ENCODE measurements at places on chromosomes 7 and 10.

- DNase-seq, result no peak
These were observed 122.2 kb downstream of the MPP7 start for GRCh38 chr10:28180654-28181053.

DNA sequence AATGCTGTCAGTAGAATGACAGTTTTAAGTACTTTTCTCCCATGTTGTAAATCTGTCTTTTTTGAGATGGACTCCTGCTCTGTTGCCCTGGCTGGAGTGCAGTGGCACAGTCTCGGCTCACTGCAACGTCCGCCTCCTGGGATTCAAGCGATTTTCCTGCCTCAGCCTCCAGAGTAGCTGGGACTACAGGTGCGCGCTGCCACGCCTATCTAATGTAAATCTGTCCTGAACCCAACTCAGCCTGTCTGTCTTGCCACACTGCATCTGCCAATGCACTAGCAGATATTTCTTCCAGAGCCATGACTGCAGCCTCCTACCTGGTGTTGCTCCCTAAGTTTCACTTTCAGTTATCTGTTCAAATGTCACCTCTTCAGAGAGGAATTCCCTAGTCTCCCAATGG is 264.1 kb downstream of the PHF14 start:
- DNase-seq, result no peak

GRCh38 chr10:132906836-132907235 is 35.5 kb downstream of the CFAP46 start:
- no peak for DNase-seq

DNA sequence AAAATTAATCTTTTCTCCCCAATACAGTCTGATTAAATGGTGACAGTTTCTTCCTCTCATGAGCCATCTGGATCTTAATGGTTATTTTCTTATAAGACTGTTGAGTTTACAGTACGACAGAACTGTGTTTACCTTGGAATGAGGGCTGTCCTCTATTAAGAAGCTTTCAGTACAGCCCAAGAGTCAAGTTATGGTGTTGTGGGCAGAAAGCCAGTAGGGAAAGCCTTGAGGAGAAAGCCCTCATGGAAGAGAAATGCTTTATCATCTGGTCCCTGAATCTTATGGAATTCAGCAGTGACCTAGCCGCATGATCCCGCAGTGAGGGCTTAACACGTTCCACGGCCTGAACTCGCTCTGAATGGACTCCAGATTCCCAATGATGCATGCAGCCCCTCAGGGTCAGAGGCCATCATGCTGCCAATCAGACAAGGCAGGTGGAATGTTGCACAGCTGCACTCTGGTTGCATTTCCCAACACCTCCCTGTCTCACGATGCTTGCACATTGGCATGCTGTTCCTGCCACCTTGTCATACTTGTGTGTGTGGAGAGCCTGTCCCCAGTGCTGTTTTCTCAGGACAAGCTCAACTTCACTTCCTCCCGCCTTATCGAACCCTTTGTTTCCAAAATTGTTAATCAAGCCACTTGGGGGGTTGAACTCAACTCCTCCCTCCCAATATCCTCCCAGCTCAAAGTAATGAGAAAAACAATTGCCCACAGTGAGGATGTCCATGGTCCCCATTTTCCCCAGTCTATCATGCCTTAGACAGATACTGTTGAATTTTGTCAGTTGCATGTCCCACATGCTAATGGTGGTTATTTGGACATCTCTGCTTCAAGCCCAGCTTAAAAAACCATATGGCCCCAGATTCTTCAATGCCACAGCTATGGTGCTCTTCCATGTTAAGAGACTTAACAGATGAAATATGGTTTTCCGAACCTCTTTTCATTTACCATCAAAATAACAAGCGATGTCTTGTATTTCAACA is 211.1 kb upstream of the TCF7L2 start:
- peak; percentile 36 for DNase-seq

- no peak for DNase-seq
These were observed 57.6 kb downstream of the MEOX2 start for GRCh38 chr7:15628876-15629275.

GRCh38 chr7:108071551-108071950 is 58.6 kb downstream of the LAMB4 start:
- DNase-seq, result no peak

GRCh38 chr7:24665564-24666294 is 91.5 kb downstream of the GSDME start:
- DNase-seq, result peak; percentile 62

- DNase-seq, result no peak
These were observed 318.0 kb downstream of the PAXIP1 start for GRCh38 chr7:154684666-154685563.

DNA sequence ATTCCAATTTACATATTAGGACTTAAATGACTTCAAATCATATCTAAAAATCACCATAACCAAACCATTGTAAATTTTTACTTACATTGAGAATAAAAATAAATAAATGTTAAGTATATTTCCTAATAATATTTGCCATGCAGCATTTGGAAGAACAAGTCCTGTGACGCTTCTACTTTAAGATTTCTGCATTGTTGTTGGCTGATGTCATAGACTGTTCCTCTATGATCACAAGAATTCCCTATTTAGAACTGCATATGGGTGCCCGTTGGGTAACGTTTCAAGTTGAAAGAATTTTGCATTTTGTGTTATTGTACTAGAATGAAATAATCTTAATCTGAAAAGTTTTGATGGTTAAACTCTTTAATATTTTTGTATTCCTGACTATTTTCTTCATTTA is 5.1 kb upstream of the ITGB1 start:
- DNase-seq, result peak; percentile 81

- no peak for DNase-seq
These were observed 2.2 kb downstream of the IRF5 start for GRCh38 chr7:128939861-128940410.

- peak; percentile 74 for DNase-seq
These were observed 374.8 kb downstream of the INHBA start for GRCh38 chr7:41328131-41328530.

GRCh38 chr10:74824184-74824899 is 2.1 kb upstream of the KAT6B start:
- DNase-seq, result no peak

DNA sequence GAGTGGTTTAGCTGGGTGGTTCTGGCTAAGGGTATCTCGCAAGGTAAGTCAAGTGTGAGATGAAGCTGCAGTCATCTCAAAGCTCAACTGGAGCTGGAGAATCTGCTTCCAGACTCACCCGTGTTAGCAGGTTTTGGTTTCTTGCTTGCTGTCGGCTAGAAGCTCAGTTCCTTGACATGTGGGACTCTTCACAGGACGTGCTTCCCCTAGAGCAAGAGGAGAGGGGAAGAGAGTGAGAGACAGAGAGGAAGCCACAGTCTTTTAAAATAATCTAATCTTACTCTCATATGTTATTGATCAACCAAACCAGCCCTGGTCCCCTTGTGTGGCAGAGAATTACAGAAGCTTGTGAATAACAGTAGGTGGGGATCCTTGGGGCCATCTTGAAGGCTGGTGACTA is 199.5 kb downstream of the REEP3 start:
- DNase-seq, result no peak

GRCh38 chr10:99555825-99556523 is 23.2 kb downstream of the NKX2-3 start:
- no peak for DNase-seq

- DNase-seq, result peak; percentile 14
These were observed 29.0 kb upstream of the CCNY start for GRCh38 chr10:35307297-35307696.

- DNase-seq, result peak; percentile 11
These were observed 115.4 kb downstream of the MLLT10 start for GRCh38 chr10:21649454-21649872.

DNA sequence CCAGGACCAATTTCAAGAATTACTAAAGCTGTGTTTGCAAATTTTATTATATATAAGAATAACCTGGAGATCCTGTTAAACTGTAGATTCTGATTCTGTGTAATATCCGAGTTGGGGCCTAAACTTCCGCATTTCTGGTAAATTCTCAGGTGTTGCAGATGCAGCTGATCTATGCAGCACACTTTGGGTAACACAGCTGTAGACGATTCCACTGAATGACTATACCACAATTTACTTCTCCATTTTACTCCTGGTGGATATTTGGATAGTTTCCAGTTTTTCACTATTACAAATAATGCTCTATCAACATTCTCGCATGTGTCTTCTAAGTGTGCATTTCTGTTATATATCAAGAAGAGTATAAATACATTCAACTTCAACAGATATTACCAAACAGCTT is 7.5 kb downstream of the GDI2 start:
- no peak for DNase-seq

GRCh38 chr7:113912876-113913275 is 5.9 kb downstream of the PPP1R3A start:
- no peak for DNase-seq

- peak; percentile 62 for DNase-seq
These were observed 103.0 kb downstream of the PTEN start for GRCh38 chr10:87966459-87966858.

DNA sequence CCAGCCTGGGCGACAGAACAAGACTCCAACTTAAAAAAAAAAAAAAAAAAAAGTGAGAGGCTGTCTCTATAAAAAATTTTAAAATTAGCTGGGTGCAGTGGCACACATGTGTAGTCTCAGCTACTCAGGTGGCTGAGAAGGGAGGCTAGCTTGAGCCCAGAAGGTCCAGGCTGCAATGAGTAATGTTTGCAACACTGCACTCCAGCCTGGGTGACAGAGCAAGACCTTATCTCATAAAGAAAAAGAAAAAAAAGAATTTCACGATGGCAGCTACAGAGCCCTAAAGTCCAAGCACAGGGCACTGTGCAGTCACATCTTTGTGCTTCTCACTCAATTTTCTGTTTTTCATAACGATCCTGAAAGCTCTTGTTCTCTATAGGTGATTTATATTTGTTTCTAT is 209.5 kb upstream of the KCTD7 start:
- no peak for DNase-seq

DNA sequence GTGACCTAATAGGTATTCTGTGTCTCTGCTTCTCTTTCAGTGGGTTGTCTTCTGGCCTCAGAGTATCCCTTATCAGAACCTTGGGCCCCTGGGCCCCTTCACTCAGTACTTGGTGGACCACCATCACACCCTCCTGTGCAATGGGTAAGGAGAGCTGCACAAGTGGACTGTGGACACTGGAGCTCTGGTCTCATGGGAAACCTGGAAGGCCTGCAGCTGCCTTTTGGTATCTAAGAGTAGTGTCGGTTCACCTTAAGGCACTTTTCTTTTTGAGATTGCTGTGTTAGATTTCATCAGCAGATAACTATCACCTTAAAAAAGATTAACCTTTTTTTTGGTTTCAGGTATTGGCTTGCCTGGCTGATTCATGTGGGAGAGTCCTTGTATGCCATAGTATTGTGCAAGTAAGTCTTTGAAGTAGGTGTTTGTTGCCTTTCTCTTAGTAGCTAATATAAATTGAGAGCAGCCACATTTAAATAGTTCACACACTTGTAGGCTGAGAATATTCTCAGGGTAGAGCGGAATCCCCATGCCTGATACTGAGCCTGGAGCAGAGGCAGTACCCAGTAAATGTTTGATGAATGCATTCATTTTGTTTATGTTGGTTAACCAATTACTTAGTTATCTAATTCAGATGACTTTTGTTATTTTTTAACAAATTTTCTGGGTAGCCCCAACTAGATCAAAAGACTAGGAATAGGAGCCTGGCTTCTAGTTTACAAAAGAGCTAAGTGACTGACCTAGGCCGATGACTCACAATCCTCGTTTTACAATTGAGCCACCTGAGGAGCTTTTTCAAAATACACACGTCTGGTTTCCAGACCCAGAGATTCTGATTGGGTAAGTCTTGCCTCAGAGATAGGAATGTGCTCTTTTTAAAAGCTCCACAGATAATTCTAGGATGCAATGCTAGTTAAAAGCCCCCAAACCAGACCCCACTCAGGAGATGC is 3.6 kb downstream of the TMEM254 start:
- no peak for DNase-seq

- DNase-seq, result no peak
These were observed 614.0 kb upstream of the AUTS2 start for GRCh38 chr7:68984306-68984705.

GRCh38 chr7:159197066-159197975 is 52.7 kb upstream of the VIPR2 start:
- no peak for DNase-seq

GRCh38 chr7:22571766-22572165 is 71.8 kb upstream of the STEAP1B start:
- DNase-seq, result no peak

DNA sequence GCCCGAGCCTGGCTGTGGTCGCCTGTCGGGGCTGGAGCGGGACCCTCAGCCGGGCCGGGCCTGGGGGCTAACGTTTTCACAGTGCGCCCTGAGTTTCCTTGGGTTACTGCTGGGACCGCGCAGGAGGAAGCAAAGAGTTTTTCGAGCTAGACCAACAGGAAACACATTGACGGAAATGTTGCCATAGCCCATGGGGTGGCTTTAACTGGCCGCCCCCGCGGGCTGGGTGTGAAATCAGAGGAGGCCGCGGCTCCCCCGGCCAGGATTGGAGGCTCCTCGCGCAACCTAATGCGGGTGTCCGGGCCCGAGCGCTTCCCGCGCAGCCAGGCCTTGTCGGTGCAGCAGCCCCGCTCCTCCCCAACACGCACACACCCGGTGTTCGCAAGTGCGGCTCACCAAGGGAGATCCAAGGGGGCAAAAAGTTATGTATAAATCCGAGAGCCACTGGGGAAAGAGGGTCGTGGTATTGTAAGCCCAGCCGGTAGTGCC is 1.9 kb downstream of the HHEX start:
- DNase-seq, result no peak

DNA sequence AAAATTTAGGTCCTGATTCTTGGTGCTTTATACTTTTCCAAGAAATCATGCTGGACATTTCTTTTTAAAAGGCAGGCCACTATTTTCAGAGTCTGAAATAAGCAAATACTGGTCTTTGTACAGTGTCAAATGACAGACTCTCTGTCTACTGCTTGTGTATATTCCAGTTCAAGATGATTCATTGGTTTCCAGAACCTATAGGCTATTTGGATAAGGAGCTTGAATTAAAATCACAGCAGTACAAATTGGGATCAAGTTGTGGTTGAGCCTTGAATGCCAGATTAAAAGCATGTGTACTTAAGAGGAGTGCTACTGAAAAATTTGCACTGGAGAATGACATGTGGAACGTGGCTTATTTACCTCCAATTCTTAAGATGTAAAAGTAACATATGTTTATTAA is 10.7 kb downstream of the KMT2E start:
- peak; percentile 83 for DNase-seq

DNA sequence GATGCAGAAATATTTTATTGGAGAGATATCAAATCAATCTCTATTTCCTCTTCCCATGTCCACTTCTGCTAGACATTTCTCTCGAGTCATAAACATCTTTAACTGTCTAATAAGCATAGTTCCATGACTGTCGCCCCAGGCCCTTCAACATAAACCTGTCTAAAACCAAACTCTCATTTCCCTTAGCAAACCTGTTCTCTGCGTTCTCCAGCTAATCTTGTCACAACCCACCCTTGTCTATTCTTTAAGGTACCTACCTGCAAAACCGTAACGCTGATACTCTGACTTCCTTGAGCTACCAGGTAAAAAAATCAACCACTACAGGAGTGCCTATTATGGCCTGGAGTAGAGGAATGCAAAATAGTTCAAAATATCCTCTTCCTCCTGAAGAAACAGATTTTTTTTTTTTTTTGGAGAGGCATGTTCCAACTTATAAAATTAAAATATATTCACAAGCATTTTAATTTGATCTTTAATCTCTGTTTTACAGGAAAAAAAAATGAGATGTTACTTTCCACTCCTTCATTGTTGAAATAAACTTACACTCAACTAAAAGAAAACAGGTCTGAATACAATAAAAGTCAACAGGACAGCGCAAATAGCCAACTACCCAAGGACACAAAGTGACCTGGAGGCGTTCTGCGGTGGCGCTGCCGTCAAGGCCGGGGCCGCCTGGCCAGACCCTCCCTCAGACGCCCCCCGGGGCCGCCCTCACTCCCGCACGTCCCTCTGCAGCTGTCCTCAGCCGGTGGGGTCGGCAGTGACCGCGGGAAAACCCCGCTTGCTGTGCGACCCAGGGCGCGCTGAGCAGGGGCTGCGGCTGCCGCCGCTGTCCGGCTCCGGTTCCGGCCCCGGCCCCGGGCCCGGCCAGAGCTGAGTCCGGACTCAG is 765 bp downstream of the SLC25A40 start:
- no peak for DNase-seq
